GM19239 (cell line): ENCODE measurements at places on chromosomes 3 and 15.

GRCh38 chr3:123004201-123004918, 23.2 kb downstream of the SEMA5B start:
- DNase-seq: no peak

- no peak for DNase-seq
These were observed 96.4 kb downstream of the NSUN3 start for GRCh38 chr3:94159062-94159828.

DNA sequence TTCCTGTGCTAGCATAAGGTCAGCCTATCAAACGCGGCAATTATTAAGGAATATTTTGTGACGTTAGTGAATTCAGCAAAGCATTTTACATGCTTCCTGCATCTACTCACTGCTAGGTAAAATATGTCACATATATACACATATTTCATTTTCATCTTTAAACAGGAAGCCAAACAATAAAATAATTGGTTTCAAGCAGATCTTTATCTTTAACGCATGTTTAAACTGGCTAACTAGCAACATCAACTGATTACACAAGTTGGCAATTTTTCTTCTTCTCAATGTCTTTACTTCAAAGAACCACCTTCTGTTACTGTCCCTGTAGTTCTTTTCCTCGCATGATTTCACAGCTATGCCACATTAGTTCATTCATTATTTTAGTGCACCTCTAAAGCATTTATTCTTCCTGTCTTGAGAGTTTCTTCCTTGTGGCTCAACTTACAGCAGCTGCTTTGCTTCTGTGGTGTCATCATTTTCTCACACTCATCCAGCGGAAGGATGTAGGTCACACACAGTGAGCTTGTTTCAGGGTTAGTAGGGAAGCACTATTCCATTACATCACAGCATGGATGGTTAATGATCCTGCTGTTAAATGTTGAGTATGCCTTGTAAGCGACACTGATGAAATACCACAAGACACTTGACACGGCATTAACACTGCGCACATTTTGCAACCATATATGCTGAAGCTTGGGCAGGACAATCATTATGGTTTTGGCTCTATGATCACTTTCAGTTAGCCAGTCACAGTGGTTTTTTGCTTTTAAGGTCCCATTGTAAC, 2.3 kb upstream of the BCHE start:
- no peak for DNase-seq

GRCh38 chr3:49165771-49166751, at the start of gene CCDC71:
CCDC71 (minus strand) TSS chr3:49166331; CDS start chr3:49164208, 2,123 bp downstream.
- peak; percentile 90 for DNase-seq

GRCh38 chr3:14484741-14485140, 55.4 kb downstream of the GRIP2 start:
- no peak for DNase-seq

GRCh38 chr3:176948151-176948550, 249.1 kb downstream of the TBL1XR1 start:
- DNase-seq: no peak

- no peak for DNase-seq
These were observed 8.1 kb downstream of the DCLK3 start for GRCh38 chr3:36756269-36756668.

DNA sequence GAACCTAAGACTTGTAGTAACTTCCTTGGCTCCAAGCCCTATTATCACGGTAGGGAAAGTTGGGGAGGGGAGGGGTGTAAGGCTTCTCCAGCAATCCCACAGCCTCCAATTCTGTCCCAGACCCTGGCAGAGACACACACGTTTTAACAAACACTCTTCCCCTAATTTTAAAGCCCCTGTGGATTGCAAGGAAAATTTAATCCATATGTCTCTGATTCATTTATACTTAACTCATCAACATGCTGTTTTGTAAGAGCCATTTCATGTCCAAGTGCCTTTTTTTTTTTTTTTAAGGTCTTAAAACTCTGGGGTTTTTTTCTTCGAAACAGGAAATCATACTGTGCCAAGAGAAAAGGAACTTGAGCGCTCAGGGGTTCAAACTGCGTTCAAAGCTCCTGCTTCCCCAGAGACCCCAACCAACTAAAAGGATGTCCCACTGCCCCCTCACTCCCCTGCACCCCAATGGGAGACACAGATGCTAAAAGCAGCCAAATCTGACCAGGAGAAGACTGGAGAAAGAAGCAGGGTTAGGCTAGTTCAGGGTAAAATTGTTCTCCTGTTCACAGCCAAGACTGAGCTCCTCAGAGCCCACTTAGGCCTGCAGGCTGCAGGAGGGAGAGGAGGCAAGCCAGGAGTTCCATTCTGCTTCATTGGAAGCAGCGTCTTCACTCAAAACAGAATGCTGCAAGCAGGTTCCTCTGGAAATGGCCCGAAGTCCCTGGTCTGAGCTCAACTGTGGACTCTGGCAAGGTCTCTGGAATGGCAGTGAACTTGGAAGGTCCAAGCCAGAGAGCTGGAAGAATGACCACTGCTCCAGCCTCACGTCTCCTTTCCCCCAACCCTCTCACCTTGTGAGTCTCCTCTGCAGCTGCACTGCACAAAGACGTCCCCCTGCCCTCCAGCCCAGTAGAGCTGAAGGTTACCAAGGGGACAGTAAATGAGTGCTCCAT, 172.5 kb downstream of the NTRK3 start:
- DNase-seq: no peak

GRCh38 chr3:151918253-151919029, 45.0 kb downstream of the SUCNR1 start:
- no peak for DNase-seq

- DNase-seq: no peak
These were observed 3.4 kb downstream of the KIF23 start for GRCh38 chr15:69417581-69417980.

- no peak for DNase-seq
These were observed 1.3 kb upstream of the AEN start for GRCh38 chr15:88619796-88620195.

GRCh38 chr15:25668236-25668795, 194.8 kb downstream of the ATP10A start:
- no peak for DNase-seq

GRCh38 chr15:29196290-29196689, 73.3 kb downstream of the NSMCE3 start:
- DNase-seq: no peak

DNA sequence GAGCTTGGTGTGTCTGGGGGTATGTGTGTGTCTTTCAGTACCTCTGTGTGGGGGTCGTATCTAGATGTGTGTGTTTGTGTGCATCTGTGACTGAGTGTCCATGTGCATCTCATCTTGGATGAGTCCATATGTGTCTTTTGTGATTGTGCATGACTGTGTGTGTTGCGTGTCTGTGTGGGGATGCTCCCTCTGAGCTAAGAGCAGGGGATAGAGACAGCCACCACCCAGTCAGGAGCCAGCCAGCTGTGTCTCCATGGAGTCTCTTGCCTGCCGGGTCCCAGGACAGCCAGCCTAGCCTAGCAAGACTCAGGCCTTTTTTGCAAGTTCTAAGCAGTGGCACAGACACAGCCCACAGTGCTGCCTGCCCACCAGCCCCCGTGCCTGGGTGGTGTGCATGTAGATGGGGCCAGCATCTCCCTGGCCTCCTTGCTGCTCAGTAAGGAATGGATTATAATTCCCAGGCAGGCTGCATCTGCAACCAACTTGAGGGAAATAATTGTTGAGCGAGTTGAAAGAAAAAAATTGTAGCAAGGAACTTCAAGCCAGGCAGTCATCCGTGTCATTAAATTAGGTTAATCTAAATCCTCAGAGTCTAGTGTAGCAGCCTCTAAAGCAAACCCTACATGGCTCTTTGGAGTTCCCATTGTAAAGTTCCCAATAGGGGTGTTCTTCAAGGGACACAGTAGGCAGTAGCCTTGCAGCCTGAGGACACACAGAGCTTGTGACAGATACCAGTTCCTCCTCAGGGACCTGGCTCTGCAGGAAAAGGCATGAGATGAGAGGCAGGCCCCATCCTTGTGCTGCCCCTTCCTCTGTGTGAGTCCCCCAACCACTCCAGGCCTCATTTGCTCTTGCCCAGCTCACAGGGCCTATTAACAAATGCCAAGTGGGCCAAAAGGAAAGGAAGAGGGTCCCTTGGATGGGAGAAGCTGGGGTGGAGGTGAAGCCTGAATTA, 35.9 kb upstream of the MRPS22 start:
- no peak for DNase-seq

DNA sequence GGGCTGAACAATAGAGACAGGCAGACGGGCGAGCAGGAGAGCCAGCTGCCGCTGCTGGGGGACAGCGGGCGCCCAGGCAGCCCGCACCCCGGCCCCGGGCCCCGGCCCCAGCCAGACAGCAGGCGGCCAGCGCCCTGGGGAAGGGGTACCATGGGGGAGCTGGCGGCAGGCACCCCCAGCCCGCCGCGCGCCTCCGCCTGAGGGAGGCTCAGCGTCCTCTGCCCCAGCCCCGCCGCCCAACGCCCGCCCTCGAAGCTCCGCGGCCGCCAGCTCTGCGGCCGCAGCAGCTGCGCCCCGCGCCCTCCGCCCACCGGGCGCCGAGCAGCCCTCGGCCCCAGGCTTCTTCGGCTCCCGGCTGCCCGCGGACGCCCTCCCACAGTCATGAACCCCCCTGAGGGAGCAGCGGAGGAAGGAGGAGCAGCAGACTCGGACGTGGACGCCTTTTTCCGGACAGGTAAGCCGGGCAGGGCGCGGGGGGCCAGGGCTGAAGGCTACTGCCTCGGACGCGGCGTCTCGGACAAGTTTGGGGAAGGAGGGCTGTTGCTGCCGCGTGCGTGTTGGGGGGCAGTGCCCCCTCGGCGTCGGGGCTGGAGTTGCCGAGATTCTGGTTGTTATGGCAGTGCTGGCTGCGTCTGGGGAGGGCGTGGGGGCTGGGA, 41.6 kb upstream of the ROPN1 start:
- no peak for DNase-seq

DNA sequence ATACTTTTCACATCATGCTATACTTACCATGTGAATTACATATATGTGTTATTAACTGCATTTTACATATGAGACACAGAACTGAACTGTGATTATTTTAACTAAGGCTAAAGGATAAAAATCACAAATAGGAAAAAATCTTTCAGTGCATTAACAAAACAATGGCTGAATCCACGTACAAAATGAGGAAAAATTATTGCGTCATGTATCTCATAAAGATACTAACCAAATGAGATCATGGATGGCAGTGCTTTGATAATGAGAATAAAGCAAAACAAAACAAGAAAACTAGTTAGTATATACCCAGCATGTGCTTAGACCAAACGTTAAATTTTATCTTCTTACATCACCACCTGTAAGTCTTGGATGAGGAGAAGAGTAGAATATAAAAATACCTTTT, 66.0 kb downstream of the SCAPER start:
- no peak for DNase-seq

DNA sequence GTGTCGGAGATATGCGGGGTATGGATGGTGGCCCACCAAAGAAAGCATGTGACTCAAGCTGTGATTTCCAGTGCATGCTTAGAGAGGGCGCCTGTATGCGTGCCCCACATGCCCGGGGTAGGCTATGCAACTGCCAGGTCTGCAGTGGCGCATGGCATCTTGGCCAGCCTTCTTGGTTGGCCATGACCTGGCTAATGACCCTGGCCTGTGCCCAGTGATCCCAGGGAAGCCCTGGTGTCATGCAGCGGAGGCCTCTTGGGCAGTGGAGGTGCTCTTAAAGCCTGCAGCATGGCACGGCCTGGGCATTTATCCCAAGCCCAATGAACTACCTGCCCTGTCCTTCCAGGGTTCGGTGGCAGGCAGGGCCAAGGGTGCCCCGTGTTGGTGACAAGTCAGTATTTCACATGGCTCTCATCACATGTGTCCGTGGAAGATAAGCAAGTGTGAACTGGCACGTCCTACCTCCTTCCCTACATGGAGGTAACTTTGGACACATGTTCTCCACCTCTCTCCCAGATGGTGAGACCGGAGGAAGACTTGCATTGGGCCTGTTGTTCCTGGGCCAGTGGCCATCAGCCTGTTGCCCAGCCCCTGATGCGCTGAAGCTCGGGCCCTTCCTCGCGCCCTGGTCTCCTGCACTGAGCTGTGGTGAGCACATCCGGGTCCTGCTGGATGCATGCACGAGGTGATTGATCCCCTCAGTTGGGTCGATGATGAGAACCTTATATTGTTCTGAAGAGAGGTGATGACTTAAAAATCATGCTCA, 192.0 kb downstream of the UBE3A start:
- no peak for DNase-seq

GRCh38 chr15:78925956-78926743, 18.7 kb downstream of the CTSH start:
- no peak for DNase-seq

DNA sequence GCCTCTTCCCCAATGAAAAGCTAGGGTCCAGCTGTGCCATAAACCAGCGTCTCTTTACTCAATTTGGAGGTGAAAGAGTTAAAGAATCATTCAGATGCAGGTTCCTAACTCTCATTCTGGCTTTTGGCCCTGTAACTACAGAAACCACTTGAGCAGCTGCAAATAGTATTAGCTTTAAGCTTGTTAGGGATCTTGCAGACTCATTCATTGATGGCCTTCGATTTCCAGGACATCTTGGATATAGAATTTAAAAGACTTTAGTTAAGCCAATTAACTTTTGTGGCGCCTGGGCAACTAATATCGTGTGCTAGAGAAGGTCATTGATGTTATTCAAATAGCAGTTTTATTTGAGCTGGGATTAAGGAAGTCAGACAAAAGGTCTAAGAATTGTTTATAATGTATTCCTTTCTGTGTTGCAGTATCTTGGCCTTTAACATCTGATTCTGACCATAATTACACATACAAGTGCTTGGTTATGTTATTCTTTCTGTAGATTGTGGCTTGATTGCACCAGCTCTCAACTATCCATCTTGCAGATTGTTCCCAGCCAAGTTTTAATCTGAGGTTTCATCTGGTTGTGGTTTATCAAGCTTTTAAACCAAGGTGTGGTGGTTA, 185.3 kb downstream of the CACNA2D3 start:
- no peak for DNase-seq

DNA sequence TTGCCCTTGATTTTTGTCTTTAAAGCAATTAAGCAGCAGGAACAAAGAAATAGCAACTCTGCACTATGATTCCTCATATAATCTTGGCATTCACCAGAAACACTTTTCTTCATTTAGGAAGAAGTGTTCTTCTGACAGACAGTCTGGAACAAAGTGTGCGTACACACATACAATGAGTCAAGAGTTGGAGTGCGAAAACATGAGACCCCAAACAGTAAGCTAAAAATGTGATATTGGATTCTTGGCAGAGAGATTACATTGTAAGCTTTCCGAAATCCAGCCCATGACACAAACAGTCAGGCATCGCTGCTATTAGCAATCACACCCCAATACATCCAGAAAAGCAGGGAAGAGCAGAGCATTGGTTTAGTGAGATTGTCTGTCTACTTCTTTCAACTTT, 306.7 kb upstream of the TBC1D5 start:
- no peak for DNase-seq

- no peak for DNase-seq
These were observed 88.3 kb upstream of the ST8SIA2 start for GRCh38 chr15:92305343-92305742.
